NCI-H1694 treated with DMSO at 0.1 percent for 48 hours (cell line): ENCODE measurements at places on chromosomes 2 and 18.

- DNase-seq, result no peak
These were observed 29.1 kb downstream of the DYM start for GRCh38 chr18:49431165-49431962.

DNA sequence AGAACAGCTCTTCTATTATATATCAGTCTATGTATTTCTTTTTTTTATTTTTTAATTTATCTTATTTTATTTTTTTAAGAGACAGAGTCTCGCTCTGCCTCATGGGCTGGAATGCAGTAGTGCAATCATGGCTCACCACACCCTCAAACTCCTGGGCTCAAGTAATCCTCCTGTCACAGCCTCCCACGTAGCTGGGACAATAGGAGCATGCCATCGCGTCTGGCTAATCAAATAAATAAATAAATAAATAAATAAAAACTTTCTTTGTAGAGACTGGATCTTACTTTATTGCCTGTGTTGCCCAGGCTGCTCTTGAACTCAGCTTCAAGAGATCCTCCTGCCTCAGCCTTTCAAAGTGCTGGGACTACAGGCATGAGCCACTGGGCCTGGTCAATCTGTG lies 117.0 kb downstream of the RBMS1 start:
- DNase-seq, result no peak

GRCh38 chr2:54946220-54946805 lies 103.9 kb downstream of the RTN4 start:
- DNase-seq, result no peak

- no peak for DNase-seq
These were observed 11.7 kb downstream of the PASK start for GRCh38 chr2:241137276-241138190.

DNA sequence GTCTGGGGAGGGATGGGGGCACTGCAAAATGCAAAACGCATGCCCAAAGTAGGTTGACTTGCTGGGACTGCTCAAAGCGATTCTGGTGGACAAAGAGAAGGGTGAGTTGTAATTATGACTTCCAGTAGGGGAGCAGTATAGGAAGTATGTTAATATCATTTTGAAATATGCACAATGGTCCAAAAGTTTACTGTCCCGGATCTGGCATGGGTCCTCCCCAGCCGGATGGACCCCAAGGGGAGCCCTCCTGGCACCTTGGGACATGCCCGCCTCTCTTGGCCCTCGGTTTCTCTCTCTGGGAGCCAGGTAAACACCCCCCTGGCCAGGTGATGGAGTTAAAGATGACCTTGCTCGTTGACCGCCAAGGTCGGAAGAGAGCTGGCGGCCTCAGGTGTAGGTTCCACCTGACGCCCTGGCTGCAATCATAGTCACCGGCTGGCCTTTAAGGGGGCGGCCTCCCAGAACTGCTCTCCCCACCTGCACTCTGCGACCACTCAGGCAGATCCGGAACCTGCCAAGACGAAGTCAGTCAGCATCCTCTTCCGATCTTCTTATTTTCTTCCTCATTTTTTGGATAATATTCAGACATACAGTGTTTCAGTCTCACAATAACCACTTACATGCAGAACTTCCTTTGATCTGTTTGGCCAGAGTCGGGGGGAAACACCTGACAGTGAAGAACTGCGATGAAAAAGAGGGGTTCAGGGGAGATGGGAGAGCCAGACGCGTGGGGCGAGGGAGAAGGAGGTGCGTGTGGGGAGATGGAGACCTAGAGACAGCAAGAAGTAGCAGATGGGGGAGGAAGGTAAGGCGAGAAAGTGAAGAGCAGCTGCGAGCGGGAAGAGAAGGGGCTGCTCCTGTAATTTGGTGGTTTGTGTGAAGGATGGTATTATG lies 148.3 kb downstream of the MEIS1 start:
- DNase-seq, result no peak

DNA sequence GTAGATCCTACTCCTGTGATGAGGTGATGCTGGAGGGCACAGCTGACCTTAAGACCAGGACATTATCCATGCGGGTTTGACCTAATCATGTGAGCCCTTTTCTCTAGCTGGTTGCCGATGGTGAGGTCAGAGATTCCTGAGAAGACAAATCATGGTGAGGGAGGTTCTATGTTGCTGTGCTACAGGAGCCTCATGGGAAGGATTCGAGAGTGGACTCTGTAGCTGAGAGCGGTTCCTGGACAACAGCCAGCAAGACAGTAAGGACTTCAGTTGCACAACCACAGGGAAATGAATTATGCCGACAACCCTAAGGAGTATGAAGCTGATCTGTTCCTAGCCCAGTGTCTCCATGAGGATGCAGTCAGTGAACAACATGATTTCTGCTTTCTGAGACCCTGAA lies 80.4 kb downstream of the EPB41L3 start:
- no peak for DNase-seq

- no peak for DNase-seq
These were observed 74.2 kb downstream of the LPIN1 start for GRCh38 chr2:11820650-11821049.

DNA sequence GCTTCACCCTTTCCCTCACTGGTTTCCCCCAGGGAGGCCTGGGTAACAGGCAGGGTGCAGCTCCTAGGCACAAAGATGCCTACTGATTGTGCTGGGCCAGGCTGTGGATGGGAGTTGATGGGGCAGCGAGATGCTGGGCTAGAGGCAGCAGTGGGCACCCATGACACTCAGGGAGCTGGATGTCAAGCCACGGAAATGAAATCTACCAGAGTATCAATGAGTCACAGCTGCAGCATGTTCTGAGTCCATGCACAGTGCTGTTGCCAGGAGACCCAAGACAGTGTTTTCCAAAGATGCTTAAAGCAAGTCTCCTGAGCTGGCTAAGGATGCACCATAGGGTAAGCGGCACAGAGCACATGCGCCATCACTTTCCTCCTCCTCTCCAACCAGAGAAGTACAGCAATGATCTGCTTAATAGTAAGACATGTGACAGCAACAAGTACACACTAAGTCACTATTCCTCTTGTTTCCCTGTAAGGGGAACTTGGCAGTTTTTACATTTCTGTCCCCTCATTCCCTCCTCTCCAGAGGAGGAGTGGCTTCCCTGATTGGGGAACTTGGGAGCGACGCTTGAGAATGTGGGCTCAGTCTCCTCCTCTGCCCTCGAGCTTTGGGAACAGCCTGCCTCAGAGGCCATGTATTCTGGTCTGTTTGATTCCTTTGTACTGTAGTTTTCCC lies 57.2 kb downstream of the CDC42EP3 start:
- DNase-seq, result no peak

DNA sequence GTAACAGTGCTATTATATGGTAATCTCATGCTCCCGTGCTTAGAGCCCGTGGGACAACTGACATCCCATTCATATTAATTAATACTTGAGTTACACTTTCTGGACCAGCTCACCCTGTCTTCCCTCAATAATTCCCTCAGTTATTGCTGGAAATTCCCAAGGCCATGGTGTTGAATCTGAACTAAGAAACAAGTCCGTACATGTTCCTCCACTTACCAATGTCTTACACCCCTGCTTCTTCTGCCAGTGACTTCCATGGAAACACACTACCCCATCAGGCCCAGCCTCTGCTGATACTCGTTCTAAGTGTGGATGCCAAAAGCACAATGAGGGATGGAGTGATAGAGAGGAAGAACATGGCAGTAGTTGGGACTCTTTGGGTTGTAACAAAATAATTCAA lies 193.7 kb downstream of the RND3 start:
- no peak for DNase-seq

DNA sequence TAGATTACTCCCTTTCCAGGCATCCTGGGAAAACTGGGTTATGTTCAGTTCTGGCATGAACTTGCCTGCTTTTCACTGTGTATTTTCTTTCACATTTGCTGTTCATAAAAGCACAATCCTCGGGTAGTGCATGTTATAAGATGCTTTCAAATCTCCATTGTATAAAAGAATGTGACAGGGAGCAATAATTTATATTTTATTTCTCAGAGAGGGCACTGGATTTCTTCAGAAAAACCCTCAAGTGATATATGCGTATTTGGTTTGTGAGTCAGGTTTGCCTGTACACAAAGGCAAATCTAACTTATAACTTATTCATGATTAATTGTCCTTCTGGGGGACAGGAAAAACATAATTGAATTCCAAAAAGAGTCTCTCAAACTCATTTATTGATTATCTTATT lies 440.7 kb upstream of the MMADHC start:
- no peak for DNase-seq

DNA sequence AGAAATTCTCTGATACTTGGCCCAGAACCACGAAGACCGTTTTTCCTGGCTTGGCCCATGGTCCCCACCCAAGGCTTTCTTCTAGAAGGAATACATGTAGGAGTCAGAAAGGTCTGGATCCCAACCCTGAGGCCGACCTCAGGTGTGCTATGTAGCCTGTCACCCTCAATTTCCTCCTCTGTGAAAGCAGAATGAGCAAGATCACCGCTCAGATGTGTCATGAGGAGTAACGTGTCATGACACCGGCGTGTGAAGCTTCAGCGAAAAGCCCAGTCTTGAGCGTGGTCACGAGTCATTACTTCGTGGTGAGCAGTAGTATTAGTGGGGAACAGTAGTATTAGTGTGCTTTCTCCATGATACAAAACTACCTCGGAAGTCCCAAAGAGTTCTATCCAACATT lies 103.4 kb downstream of the ALPK2 start:
- no peak for DNase-seq

GRCh38 chr2:112136096-112136495 lies 2.1 kb upstream of the FBLN7 start:
- no peak for DNase-seq

DNA sequence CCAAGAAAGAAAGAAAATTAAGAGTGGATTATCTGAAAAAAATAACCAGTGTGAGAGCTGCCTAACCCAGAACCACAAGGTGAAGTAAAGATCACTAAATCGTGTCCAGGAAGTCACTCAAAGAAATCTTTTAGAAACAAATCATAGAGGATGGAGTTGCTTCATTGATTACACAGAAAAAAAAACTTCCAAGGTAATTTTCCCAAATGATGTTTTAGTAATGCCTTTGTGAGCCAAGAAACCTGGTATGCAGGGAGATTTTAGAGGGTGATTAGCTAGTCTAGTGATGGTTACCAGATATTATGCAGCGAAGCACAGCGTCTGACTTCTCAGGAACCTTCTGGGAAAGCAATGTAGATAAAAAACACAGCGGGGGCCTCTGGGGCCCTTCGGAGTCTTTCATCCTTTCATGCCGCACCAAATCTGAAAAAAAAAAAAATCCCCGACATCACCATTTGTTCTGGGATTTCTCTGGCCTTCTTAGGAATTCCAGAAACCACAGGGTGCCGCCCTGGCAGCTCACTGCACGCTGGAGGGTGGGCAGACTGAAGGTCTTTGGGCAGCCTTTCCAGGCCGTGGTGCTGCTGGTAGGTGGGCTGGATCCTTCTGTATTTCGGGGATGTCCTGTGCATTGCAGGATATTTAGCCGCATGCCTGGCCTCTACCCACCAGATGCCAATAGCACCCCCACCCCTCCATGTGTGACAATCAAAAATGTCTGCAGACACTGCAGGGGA lies 17.3 kb downstream of the ALPK2 start:
- DNase-seq, result no peak

DNA sequence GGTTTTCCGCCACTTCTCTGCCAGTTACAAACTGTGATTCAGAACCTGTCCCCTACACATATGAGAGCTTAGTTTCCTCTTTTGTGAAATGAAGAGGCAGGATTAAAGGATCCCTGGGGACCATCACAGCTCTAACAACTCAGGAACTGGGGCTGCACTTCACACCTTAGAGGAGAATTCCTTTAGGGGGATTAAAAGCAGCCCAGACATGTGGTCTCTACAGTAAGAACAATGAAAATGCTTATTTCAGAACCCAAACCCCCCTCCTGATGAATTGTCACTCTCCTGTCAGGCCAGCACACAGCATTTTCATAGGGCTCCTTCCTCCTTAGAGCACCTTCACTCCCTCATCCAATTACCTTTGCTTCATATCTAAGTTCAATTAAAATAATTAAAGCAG lies 101.5 kb upstream of the NEDD4L start:
- DNase-seq, result no peak

DNA sequence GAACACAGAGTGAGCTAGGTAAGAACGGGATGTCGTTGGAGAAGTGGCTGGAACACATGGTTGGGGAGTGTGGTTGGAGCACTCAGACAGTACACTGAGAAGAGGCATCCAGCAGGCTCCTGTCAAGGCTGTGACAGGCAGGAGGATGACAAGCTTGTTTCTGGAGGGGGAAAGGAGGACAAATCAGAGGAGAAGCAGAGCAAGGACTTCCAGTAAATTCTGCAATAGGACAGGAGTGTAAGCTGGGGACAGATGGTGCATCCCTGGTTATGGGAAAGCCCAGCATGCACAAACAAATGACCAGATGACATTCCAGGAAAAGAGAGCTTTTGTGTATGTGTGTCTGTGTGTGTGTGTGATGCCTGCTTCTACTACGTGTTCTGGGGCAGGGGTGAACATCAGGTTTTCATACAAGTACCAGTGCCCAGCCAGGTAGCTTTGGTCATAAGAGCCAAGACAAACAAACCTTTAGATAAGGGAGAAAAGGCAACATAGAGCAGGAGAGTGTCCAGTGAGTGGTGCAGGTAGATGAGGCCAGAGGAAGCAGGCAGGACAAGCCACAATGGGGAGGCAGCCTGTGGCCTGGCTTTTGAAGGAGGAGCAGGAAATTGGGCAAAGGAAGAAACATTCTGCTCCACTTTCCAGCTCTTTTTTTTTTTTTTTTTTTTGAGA lies 32.1 kb upstream of the MAPK4 start:
- DNase-seq, result peak; percentile 3

- no peak for DNase-seq
These were observed 48.7 kb downstream of the LYPD1 start for GRCh38 chr2:132621131-132621875.

- no peak for DNase-seq
These were observed 14.9 kb upstream of the MBP start for GRCh38 chr18:77147418-77147852.

GRCh38 chr18:70442933-70443332 lies 154.1 kb downstream of the SOCS6 start:
- no peak for DNase-seq

DNA sequence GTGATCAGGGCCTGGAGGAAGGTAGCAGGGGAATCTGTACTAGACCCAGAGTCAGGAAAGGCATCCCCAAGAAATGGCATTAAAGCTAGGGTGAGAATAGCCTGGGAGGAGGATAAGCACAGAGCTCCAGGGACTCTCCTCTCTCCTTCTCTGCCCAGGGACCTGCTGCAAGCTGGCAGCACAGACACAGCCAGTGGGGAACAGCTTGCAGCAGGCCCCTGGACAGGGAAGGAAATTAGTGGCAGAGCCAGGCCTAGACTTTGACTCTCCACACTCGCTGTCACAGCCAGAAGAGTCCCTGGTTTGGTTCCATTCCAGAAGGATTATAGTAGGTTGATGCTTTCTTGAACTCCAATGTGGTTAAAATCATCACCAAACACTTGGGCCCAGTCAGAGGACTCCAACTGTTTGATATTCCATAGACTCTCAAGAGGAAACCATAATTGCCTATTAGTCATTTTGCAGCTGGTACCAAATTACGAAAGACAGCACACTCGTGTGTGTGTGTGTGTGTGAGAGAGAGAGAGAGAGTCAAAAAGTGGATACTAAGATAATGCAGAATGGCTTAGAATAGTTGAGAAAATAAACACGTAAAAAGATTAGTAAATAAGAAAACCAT lies 95.5 kb upstream of the ATP8B1 start:
- DNase-seq, result no peak
